ENCODE measurements at places on chromosomes 4 and X.
A peak's percentile ranks its signal among the peaks of the same experiment; 100 is the strongest.

GRCh38 chr4:76620723-76621468 is 185.9 kb downstream of the SHROOM3 start:
- no peak for DNase-seq

- DNase-seq = no peak
Measured at GRCh38 chr4:142475663-142476062, 370.4 kb downstream of the INPP4B start.

GRCh38 chrX:43269201-43269600 is 386.9 kb upstream of the MAOA start:
- DNase-seq = no peak

DNA sequence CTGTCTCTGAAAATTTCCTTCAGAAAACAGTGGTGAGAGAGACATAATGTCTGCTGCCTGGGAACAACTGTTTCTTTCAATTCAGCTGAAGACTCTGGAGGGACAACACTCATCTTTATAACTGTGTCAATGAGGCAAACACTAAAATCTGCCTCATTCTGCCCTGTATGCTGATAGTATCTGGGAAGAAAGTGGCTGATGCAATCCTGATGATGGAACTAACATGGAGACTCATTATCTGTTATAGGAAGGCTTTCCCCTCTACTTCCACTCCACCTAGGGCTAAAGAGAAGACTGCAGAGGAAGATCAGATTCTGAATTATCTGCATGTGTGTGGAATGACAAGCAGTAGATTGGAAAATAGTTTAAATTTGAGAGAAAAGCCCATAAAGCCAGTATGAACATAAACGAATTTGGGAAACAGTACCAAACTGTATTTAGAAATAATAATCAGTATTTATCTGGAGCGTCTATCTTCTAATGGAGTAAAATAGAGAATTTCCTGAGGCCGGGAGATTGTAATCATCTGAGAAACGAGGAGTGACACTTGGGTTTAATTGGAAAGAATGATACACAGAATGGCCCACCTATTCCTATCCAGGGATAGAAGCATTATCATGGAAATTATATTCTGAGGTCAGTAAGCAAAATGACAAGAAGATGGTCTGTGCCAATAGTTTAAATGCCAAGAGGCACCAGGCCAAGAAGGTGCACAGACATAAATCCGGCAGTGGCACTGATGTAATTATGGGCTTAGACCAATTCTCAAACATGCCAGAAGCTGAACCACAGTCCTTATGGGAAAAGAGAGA is 85.4 kb downstream of the SHISA3 start:
- no peak for DNase-seq

DNA sequence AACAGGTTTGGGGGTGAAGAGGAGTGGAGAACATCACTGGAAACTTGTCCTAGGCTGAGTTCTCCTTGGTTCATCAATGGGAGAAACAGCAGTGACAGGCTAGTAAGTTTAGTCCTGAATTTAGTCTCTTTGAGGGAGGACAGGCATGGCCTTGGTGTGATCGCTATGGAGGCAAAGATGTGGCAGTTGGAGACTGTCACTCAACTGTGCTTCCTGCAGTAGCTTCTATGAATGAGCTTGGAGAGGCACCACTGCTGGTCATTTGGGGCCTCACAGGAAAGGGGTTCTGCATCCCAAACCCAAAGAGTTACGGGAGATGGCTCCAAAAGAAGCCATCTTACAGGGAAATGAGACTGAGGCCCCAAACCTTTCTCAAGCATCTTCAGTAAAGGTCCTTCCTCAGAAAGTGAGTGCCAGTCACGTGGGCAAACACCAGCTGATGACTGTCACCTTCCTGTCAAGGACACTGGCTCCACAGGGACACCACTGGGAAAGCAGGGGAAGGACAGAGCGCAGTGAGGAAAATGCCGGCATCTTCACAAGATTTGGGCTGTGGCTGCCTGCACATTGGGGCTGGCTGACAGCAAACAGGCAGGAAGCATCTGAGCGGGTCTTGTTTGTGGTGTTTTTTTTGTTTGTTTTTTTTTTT is 7.2 kb downstream of the MRFAP1 start:
- no peak for DNase-seq

DNA sequence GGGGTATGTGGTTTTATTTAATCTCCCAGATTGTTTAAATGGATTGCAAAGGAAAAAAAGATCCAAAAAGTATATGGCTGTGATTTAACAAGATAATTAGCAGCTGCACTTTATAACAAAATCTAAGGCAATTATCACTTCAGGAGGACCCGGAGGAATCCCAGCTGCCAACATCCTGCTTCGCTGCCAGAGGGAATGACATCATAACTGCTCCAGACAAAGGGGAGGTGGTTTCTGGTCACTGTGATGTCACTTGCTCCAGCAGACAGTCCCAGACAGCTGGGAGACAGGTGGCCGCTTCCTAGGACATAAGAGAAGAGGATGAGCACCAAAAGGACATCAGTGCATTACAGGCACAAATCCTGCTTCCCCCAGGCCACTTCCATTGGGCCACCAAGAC is 371.0 kb downstream of the BCOR start:
- DNase-seq = no peak

DNA sequence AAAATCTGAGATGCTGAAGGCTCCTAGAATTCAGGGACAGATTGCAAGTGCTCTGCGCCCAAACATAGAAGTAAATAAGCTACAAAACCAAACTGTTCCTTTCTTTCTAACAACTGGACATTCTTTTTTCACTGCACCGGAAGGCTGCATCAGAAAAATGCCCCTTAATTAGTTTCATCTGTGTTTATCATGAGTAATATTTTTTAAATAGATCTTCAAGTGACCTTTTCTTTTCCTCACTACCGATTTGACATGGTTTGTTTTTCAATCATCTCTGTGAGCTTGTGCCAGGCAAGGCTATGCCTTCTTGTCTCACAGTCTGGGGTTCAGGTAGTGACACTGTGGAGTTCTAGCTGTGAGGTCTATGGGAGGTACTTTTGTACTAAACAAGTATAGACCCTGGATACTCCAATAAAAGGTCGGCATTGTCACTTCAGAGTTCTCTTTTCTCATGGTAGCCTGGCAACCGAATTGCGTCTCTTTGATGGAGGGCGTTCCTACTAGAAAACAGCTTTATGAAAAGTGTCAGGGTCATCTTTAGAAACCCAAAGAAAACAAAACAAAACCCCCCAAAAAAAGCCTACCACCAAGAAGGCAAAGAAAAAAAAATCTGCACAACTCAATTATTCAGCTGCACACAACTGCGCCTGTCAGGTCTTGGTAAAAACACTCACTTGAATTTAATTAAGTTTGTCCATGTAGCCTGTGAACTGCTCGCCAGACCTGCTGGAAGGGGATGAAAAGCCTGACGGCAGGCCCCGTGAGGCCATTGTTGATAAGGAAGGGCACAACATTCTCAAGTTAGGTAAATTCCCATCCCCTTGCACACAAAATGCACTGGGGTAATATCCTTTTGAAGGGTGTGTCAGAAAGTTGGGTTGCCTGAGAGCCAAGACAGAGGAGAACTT is 22.8 kb upstream of the ADAMTS3 start:
- DNase-seq = no peak

GRCh38 chrX:40247848-40248622 is 150.3 kb upstream of the BCOR start:
- peak; percentile 25 for DNase-seq

- DNase-seq = no peak
Measured at GRCh38 chr4:29538889-29539646, 1181.1 kb upstream of the PCDH7 start.

DNA sequence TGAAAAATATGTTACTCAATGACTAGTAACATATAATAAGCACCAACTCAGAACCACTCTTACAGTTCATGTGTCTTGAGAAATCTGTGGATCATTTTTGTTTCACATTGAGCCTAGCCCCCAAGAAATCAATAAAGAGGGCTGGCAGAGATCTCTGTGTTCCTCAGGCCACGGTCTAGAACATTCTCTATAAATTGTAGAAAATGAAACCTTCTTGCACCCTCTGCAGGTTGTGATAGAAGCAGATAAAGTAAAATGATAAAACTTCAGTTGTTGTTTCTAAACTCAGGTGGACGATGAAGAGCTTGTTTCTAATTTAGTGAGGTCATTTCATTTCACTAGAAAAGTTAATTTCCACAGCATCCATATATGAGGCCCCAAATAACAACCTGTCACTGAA is 182.7 kb downstream of the KIT start:
- DNase-seq = no peak

DNA sequence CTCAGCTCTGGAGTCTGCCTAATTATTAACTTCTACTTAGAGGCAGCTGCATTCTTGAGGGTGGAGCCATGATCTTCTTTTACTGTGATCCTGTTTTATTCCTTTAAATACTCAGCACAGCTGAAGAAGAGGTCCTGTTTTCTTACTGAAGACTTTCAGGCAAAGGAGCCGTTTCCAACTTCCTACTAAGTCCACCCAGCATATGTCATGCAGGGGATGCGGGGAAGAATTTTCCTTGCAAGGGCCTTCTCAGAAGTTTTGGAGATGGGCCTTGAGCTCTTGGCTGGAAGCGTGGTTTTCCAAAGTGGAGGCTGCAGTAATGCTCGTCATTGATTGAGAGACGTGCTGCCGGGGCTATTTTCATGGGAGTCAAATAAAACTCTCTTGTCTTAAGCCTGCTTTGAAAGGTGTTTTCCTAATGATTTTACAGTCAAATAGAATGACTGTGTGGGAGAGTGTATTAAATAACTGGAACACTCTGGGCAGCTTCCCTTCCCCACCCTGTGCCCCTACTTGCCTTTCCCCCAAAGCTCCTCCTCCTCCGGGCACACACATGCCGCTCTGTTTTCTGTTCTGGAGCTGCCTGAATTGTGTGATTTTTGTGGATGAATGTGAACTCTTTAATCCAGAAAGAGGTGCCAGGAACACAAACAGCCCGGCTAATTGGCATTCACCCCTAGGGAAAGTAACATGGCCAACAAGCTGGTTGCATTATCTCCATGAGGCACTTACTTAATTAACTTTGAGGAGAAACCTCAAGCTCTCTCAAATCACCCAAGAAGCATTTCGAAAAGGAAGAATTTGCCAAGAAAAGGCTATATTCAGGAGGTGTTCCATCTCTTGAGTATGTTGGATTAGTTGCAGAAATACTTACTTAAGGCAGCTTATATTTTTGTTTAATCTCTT is 28.1 kb downstream of the FGF2 start:
- DNase-seq = no peak

GRCh38 chrX:151970027-151970426 is 4.4 kb downstream of the GABRE start:
- DNase-seq = no peak

DNA sequence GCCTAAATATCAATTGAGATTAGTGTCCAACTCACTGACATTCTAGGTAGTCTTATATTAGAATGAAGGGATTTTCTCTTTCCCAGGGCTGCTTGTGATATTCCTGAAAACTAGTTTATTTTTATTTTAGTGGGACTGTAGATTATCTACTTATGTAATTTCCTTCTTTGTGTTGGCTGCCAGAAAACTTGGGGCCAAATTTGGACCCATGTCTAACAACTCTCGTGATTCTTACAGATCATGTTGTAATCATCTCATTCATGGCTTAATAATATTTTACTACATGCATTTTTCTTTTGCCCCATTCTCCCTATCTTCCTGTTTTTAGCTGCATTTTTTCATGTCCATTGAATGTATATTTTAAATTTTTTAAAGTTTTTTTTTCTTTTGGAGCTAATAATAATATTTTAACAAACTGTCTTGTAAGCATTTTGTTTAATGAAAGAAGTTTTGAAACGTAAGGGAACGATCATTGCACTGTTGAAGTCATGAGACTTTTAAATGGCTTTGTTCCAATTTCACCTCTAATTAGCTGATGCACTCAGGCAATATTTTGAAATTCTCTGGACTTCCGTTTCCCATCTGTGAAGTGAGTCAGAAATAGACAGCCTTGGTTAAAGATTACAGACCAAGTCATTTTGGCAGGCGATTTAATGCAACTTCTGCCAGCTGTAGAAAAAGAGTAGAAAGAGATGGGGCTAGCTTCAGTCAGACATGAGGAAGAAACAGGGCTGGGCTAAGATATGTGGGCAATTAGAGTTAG is 14.3 kb upstream of the TDO2 start:
- no peak for DNase-seq

DNA sequence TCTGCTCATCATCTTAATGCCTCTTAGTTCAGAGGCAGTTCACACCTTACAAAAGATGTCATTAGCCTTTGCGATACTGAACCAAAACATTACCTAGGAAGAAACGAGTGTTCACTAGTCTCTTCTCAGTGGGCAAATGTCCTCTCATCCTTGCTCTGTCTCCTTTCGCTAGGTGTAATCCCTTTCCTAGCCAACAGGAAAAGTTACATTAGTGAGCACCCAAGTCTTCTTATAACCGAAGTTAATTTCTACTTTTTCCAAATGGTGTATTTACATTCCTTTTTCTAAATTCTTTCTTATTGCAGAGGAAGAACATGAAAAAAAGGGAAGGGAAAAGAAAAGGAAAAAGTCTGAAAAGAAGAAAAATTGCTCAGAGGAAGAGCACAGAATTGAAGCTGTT is 46.9 kb downstream of the SMIM31 start:
- DNase-seq = no peak

DNA sequence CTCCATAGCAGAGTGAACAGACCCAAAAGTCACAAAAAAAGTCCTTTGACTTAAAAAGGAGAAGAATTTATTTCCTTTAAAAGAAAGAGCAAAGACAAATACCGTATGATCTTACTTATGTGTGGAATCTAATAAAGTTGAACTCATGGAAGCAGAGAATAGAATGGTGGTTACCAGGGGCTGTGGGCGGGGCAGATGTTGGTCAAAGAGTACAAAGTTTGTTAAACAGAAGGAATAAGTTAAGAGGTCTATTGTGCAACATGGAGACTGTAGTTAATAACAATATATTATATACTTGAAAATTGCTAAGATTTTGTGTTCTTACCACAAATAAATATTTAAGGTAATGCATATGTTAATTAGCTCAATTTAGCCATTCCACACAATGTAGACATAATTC is 173.3 kb upstream of the S100G start:
- no peak for DNase-seq

GRCh38 chrX:149650162-149650561 is 18.6 kb upstream of the TMEM185A start:
- DNase-seq = no peak

- no peak for DNase-seq
Measured at GRCh38 chr4:34771632-34772031, 1472.7 kb downstream of the ARAP2 start.

DNA sequence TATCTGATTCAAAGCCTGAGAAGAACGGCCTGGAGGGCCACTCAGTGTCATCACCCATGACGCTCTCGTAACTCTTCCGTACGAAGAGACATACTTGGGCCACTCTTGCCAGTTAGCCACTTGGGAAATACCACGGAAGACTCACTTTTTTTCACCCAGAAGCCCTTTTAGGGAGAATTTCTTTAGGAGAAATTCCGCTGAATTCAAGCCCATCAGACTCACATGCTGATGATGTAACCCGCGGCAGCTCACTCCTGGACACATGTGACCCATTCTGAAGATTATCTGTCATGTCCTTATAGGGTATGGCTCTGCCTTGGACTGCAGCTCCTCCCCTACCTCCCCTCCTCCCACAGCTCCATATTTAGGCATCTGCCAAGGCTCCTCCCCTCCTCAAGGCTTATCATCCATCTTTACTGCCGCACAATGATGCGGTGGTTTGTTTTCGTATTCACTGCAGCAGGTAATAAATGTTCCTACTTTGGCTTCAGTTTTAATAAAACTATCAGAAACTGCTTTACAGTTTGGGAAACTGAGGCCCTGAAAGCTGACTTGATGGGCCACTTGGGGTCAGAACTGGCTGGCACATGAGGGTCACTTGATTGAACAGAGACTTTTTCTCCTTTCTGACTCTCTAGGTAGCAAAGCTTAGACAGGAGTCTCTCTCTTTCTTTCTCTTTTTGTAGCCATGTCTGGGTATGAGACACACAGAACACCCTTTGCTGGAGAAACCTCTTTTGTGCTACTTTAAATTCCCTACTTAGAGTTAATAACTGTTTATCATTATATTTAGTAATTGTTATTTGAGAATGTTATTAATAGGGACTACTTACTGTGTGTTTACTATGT is 42.1 kb downstream of the RHOH start:
- peak; percentile 71 for DNase-seq

All from hematopoietic multipotent progenitor cell treated with erythropoietin and hydrocortisone succinate and interleukin-3 and kit ligand, for 8 days (in vitro differentiated cells).